ENCODE measurements at places on chromosomes 4 and X.

- no peak for DNase-seq
Observed at GRCh38 chr4:40327340-40327739, 7.8 kb upstream of the CHRNA9 start.

- DNase-seq: no peak
Observed at GRCh38 chr4:156782491-156782890, 189.1 kb downstream of the PDGFC start.

GRCh38 chr4:186943411-186943810 is 219.8 kb upstream of the FAT1 start:
- DNase-seq: no peak

DNA sequence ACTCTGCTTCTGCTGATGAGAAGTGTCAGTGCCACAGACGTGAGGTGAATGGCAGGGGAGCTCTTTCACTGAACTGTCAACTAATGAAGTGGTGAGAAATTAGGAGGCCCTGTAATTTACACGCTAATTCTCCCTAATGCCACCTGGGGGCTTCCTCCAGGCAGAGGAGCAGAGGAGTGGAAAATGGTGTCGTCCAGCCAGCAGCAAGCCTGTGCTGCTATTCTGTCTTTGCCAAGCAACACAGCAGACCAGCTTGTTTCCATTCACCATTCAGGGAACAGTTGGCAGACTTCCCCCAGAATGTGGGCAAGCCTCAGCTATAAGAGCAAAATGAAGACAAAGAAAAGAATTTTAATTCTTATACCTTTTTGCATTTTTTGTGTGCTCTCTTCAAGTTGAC is 245.2 kb upstream of the TET2 start:
- DNase-seq: no peak

GRCh38 chrX:42710452-42710851 is 67.5 kb downstream of the PPP1R2C start:
- no peak for DNase-seq
